ENCODE measurements at places on chromosomes 4 and X. TPM values are rescaled to one million over a fixed set of nuclear protein-coding genes. Genes with fewer than 3 reads are reported as not detected.
A peak's percentile ranks its signal among the peaks of the same experiment; 100 is the strongest.

The NUDT10 gene
- total RNA-seq = under 0.01 TPM

GRCh38 chrX:39851745-39852455 is 245.9 kb downstream of the BCOR start:
- DNase-seq = no peak

GRCh38 chr4:152189451-152190179 is 346.3 kb downstream of the FBXW7 start:
- no peak for DNase-seq

DNA sequence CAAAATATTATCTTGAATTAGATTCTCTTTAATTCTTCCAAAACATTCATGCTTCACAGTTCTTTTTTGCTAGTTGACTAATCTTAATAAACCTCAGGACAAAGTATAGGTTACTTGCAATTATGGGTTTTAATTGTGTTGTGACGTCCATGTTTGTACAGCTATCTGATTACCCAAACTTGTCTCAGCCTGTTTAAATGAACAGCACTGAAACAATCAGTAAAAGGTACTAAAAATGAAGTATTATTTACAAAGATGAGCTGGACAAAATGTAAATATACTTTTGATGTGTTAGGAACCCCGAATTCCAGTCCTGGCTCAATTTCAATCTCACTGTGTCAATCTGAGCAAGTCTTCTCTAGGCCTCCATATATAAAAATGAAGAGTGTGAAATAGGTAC is 57.4 kb upstream of the SLC6A14 start:
- DNase-seq = no peak

DNA sequence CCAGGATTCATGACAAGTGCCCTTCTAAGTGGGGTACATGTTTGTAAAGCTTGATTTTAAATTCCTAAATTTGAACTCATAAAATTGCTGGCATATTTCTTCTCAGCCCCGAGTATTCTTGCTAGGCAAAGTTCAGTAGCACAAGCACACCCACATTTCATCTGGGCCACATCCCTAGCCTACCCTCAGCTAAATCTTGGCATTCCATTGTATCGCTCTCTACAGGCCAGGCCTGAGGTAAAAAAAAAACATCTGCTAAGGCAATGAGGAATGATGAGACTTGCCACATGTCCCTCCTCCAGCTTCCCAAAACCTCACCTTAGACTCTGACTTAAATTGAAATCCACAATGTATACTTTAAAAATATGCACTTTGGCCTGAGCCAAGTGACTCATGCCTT is 51.4 kb upstream of the VCX3B start:
- no peak for DNase-seq

The SMIM14 gene
- total RNA-seq = 20.0 TPM

The VCX gene
- not detected for total RNA-seq

- DNase-seq = no peak
These were observed 171.1 kb downstream of the LARP7 start for GRCh38 chr4:112808001-112808400.

DNA sequence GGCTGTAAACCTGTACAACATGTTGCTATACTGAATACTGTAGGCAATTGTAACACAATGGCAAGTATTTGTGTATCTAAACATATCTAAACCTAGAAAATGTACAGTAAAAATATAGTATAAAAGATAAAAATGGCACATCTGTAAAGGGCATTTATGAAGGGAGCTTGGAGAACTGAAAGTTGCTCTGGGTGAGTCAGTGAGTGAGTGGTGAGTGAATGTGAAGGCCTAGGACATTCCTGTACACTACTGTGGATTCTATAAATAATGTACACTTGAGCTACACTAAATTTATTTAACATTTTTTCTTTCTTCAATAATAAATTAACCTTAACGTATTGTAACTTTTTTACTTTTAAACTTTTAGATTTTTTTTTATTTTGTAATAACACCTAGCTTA is 5.0 kb upstream of the SHROOM4 start:
- no peak for DNase-seq

- DNase-seq = no peak
These were observed 116.1 kb downstream of the PDLIM5 start for GRCh38 chr4:94567811-94568210.

The SMIM10 gene
- total RNA-seq = 1.9 TPM

DNA sequence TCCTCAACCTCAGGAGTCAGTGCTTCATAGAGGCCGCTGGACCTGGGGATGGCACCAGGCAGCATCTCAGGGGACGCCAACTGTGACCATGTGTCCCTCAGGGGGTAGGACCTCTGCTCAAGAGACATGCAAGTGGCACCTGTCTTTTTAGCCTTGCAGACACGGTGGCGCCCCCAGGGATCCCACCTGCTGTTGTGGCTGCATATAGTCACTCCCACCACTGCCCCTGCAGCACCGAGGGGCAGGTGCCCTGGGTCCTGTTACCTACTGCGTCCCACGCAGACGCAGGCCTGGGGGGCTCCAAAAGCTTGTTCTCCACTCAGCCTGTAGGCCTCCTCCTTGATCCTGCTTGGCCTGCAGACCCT is 2.5 kb downstream of the MYL5 start:
- no peak for DNase-seq

DNA sequence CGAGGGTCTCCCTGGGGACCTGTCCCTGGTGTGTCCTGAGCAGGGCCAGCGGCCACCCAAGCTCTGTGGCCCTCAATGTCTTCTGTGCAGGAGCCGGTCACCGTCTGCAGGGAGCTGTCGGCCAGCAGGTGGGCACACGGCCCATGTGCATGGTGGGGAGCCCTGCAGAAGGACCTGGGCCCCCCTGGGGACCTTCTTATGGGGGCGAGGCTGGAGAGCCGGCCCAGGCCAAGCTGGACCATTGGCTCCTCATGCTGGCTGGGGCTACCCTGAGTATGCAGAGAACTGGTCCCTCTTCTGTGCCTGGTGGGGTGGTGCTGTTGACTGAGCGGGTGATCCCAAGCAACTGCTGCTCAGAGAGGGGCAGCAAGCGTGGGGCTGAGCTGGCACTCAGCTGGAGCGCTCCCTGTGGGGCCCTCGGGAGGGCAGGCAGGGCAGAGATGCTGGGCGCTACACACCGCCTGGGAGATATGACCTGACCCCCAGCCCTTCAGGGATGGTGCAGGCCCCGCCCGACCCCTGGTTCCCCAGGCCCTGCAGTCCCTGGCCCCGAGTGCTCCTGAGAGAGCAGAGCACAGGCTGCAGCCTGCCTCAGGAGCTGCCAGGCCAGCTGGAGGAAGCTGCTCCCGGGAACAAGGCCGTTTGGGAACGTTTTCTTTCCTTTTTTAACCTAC is 14.8 kb downstream of the NAT8L start:
- no peak for DNase-seq

DNA sequence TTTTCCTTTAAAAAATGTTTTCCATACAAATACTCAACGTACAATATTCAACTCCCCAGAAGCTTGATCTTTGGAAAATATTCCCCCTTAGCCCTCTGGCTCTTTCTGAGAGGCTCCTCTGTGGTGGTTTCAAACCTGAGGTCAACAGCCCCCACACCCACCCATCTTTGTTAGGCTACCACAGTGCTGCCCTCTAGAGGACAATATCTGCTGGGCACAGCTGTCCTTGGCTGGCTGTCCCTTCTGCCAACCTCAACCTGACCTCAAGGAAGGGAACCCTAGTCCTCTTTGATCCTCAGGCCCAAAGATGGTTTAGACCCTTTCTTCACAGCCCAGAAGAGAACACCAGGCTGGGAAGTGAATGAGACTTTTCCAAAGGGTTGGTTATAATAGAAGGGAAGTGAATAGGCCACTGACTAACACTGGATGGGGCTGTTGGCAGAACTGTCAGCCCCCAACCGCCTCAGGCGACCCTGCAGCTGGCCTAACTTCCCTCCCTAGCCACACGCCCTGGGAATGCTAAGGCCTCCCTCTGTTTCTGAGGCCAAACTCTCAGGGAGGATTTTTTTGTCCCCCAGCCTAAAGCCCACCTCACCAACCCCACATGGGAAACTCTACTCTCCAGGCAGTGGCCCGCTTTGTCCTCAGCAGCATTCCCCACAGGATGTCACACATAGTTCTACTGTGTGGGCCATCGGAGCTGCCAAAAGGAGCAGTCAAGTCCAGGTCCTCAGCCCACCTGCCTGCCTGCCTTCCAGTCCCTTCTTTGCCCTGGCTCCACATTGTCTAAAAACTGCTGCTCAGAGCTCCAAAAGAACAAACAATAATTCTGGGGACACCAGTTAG is 34.3 kb downstream of the NYX start:
- peak; percentile 2 for DNase-seq

- DNase-seq = no peak
These were observed 137.3 kb downstream of the TMEM144 start for GRCh38 chr4:158347556-158347955.

GRCh38 chrX:150546711-150547153 is 21.7 kb upstream of the MTM1 start:
- no peak for DNase-seq

- no peak for DNase-seq
These were observed 16.0 kb upstream of the HPGD start for GRCh38 chr4:174538123-174538875.

The GPR50 gene
- not detected for total RNA-seq

- DNase-seq = no peak
These were observed 146.5 kb upstream of the PCDH18 start for GRCh38 chr4:137678796-137679195.

The F8 gene
- 31.0 TPM for total RNA-seq

DNA sequence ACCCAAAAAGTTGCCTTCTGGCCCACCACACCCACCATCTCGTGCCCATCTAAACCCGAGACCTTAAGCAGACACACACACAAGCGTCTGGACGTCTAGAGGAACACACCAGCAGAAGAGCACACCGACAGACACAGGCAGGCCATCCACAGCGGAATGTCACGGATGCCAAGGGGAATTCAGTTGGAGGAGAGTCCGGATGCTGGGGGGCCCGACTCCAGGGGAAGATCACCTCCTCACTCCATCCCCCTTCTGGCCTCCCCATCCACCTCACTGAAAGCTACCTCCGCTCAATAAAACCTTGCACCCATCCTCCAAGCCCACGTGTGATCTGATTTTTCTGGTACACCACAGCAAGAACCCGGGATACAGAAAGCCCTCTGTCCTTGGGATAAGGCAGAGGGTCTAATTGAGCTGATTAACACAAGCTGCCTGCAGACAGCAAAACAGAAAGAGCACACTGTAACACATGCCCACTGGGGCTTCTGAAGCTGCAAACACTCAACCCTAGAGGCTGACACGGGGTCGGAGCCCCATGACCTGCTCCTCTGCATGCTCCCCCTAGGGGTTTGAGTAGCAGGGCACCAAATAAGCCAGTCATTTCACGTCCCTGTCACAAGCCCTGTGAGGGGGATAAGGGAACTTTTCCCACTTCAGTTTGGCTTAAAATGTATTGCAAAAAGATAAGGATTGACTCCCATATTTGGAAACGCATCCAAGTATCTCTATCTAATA is 339.6 kb upstream of the PCDH10 start:
- no peak for DNase-seq

- DNase-seq = peak; percentile 45
These were observed 72.9 kb upstream of the ENOX2 start for GRCh38 chrX:130975947-130976346.

The HTN1 gene
- 0.26 TPM for total RNA-seq

DNA sequence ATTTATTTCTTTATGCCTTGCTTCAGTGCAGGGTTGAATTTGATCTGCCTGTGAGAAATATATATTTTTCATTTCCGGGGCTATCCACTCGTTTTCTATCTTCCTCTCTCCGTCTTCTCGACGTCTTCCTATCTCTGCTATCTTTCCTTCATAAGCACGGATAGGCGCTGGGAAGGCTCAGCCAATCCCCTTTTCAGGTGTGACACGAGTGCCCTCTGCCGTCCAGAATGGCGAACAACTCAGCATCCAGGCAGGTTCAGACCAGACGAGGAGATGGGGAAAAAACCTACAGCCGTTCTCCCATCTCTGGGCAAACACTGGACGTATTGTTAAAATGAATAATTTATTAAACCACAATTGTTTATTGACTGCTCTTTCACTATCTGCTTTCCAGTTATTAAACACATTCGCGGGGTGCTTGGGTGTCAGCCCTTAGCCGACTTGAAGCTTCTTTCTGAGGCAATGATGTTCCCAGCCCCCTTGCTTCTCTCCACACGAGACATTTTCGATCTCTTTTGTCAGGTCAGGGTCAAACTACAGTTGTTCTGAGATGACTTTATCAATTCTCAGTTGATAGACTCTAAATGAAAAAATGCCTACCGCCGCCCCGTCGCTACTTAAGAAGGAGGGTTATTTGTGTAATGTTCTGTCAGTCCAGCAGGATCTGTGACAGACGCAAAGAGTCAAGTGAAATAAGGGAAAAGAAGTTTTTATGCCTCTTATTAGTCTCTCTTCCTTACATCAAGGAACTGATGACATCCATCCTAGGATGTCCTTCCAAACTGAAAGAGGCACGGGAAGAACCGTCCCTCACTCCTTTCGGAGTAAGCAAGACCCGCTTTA is 96.3 kb upstream of the NOCT start:
- DNase-seq = peak; percentile 79

The CXCL6 gene
- total RNA-seq = 0.26 TPM

GRCh38 chr4:136489101-136489500 is 1043.2 kb downstream of the PCDH18 start:
- DNase-seq = no peak

DNA sequence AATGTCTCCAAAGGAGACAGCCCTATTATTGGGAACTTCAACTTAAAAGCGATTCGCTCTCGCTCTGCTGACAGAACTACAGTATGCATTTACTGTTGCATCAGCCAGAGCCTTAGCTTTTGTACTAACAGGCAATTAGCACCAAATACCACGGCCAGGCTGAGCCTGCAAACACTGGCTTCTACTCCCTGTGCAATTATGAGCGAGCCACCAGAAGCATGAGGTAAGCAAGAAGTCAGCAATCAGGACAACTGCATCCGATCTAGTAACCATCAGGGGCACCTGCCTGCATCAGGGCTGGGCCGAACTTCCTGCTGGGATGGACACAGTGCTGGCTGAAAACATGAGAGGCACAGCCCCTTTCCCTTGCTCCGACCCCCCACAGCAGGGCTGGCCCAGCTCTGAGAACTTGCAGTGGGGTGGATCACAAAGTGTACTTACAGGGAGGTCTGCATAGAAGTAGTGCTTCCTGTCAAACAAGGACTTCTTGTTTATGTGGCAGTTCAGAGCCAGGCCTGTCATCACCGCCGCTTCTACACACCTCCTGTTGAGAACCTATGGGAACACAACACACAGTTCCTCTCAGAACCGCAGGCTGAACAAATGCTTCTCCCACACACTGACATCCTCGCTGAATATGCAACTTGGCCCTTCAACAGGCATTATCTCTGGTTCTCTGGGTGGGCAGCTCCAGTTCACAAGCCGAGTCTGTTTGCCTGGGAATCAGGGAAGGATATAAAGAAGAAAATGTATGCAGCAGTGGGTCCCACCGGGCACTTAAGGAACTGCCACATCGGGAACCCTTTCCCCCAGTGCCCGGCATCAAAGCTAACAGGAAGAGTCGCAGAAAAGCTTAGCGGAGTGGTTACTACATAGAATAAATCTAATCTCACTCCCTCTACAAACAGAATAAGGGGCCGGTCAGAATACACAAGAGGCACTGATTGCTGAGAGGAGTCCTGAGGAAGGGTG is 41.5 kb downstream of the GATB start:
- no peak for DNase-seq

- DNase-seq = no peak
These were observed 51.5 kb upstream of the RAP2C start for GRCh38 chrX:132270699-132271098.

The GAB3 gene
- 6.7 TPM for total RNA-seq

The CXCL8 gene
- total RNA-seq = 35.7 TPM

The INTU gene
- total RNA-seq = 1.0 TPM
